ENCODE measurements at places on chromosomes 16 and 17. TPM values are rescaled to one million over a fixed set of nuclear protein-coding genes. Genes with fewer than 3 reads are reported as not detected.

DNA sequence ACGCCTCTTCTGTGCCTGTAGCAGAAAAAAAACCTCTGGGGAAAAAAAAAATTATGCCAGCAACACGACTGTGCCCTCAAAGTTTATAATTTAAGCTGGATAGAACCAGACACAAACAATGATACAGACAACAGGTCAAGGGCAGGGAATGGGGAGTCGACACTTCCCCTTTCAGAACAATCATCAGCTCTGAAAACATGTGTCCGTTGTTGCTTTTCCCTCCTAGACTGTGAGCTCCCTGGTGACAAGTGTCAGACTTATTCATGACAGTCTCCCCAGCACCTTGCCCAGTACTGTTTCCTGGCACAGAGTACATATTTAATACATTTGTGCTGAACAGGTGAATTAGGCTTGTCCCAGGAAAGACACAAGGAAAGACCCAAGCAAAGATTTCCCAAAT lies 178.3 kb downstream of the SOX9 start:
- no peak overlapping the region for H3K4me3 ChIP-seq
- H3K27me3 ChIP-seq: peaks cover 2% of the 10 kb centered on the region
- no peak for DNase-seq
- peaks cover 2% of the 10 kb centered on the region for H3K4me1 ChIP-seq

- no peaks in the 10 kb centered on the region for H3K4me1 ChIP-seq
- no peak for DNase-seq
- no peak overlapping the region for H3K27ac ChIP-seq
Measured at GRCh38 chr16:64993464-64993863, 128.4 kb downstream of the CDH11 start.

DNA sequence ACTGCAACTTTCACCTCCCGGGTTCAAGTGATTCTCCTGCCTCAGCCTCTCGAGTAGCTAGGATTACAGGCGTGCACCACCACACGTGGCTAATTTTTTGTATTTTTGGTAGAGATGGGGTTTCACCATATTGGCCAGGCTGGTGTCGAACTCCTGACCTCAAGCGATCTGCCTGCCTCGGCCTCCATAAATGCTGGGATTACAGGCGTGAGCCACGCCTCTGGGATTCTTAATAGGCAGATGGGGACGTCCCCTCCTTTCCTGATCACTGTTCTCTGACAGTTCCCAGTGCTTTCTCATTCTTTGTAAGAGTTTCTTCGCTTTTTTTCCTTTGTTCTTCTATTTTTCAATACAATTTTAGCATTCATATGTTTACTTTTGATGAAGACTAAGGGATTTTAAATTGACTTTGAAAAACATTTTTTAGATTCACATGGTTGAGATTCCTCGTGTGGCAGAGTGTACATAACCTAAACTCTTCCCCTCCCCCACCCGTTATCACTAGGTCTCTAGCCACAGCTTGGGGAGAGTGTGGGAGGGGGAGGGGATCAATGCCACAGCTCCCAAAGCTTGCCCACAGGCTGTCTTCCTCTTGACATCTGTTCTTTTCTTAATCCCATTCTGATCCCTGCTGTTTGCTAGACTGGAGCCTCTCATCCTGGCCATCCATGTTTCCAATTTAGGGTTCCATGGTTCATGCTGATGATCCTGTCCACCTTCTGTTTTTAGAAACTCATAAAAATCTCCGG lies 11.0 kb downstream of the ADORA2B start:
- H3K27ac ChIP-seq: peak overlapping the region; percentile 85
- peaks cover 28% of the 10 kb centered on the region for H3K4me1 ChIP-seq
- peak; percentile 58 for DNase-seq
- H3K4me3 ChIP-seq: peak overlapping the region; percentile 70

GRCh38 chr16:1673424-1674151 lies 4.5 kb upstream of the JPT2 start:
- DNase-seq: no peak
- H3K36me3 ChIP-seq: peaks cover 5% of the 10 kb centered on the region
- H3K4me1 ChIP-seq: no peaks in the 10 kb centered on the region
- no peak overlapping the region for H3K27ac ChIP-seq
- H3K27me3 ChIP-seq: peaks cover 13% of the 10 kb centered on the region

GRCh38 chr16:62225675-62226074 lies 189.4 kb upstream of the CDH8 start:
- H3K4me1 ChIP-seq: no peaks in the 10 kb centered on the region
- H3K27ac ChIP-seq: no peak overlapping the region
- peak; percentile 81 for DNase-seq
- H3K27me3 ChIP-seq: no peaks in the 10 kb centered on the region

DNA sequence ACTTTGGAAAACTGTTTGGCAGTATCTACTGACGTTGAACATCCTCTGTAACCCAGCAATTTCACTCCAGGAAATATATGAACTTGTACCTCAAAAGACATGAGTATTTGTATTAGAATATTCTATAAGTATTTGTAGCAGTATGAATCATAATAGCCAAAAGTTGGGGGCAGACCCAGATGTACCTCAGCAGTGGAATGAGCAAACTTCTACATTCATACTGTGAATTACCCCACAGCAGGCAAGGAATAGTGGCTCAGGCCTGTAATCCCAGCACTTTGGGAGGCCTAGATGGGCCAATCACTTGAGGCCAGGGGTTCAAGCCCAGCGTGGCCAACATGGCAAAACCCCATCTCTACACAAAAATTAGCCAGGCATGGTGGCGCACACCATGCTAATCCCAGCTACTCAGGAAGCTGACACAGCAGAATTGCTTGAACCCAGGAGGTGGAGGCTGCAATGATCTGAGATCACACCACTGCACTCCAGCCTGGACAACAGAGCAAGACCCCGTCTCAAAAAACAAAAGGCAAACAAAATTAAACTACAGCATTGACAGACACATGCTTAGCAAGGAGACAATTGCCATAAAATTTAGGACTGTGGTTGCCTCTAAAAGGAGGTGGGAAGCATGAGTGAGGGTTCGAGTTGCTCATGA lies 11.2 kb upstream of the HELZ start:
- no peak overlapping the region for H3K27ac ChIP-seq
- H3K4me1 ChIP-seq: no peaks in the 10 kb centered on the region
- no peaks in the 10 kb centered on the region for H3K36me3 ChIP-seq
- H3K4me3 ChIP-seq: no peak overlapping the region
- DNase-seq: no peak

- peaks cover 4% of the 10 kb centered on the region for H3K27me3 ChIP-seq
- peak overlapping the region; percentile 67 for H3K4me3 ChIP-seq
Measured at GRCh38 chr16:85062323-85062722, 34.7 kb downstream of the KIAA0513 start.

- peaks cover 20% of the 10 kb centered on the region for H3K27me3 ChIP-seq
- H3K36me3 ChIP-seq: no peaks in the 10 kb centered on the region
- no peak overlapping the region for H3K27ac ChIP-seq
Measured at GRCh38 chr16:56607675-56608042, 725 bp upstream of the MT2A start.

GRCh38 chr17:17580662-17581470 lies 10.6 kb downstream of the PEMT start:
- no peak overlapping the region for H3K27ac ChIP-seq
- peak overlapping the region; percentile 34 for H3K4me3 ChIP-seq
- H3K4me1 ChIP-seq: peaks cover 14% of the 10 kb centered on the region
- peaks cover 7% of the 10 kb centered on the region for H3K27me3 ChIP-seq

GRCh38 chr16:66902648-66903543 lies 15.8 kb downstream of the CDH16 start:
- DNase-seq: no peak
- H3K4me3 ChIP-seq: no peak overlapping the region
- H3K4me1 ChIP-seq: peaks cover 22% of the 10 kb centered on the region
- no peaks in the 10 kb centered on the region for H3K36me3 ChIP-seq
- H3K27me3 ChIP-seq: peaks cover 9% of the 10 kb centered on the region
- H3K27ac ChIP-seq: no peak overlapping the region

- H3K36me3 ChIP-seq: no peaks in the 10 kb centered on the region
- no peak for DNase-seq
- H3K4me3 ChIP-seq: no peak overlapping the region
- H3K4me1 ChIP-seq: no peaks in the 10 kb centered on the region
- H3K27me3 ChIP-seq: no peaks in the 10 kb centered on the region
- H3K27ac ChIP-seq: no peak overlapping the region
Measured at GRCh38 chr17:9875441-9875840, 29.6 kb downstream of the RCVRN start.

DNA sequence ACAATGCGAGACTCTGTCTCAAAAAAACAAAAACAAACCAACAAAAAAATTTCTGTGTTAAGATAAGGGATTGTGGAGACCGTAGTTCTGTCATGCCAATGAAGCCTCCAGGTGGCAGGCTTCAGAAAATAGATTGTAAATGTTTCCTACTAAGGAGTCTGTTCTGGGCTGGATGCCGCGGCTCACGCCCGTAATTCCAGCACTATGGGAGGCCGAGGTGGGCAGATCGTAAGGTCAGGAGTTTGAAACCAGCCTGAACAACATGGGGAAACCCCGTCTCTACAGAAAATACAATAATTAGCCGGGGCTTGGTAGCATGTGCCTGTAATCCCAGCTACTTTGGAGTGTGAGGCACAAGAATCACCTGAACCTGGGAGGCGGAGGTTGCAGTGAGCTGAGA lies 4.4 kb upstream of the SNX29 start:
- H3K27ac ChIP-seq: no peak overlapping the region
- H3K4me1 ChIP-seq: peaks cover 10% of the 10 kb centered on the region
- no peak overlapping the region for H3K4me3 ChIP-seq
- peaks cover 3% of the 10 kb centered on the region for H3K27me3 ChIP-seq

GRCh38 chr16:4273858-4274311 lies 1.1 kb upstream of the TFAP4 start:
- peak; percentile 74 for DNase-seq
- H3K27ac ChIP-seq: peak overlapping the region; percentile 95

GRCh38 chr16:68283801-68284598 lies 19.7 kb downstream of the SLC7A6 start:
- H3K4me3 ChIP-seq: no peak overlapping the region
- peak overlapping the region; percentile 6 for H3K27ac ChIP-seq
- H3K27me3 ChIP-seq: peaks cover 4% of the 10 kb centered on the region
- H3K36me3 ChIP-seq: peaks cover 9% of the 10 kb centered on the region
- DNase-seq: no peak

GRCh38 chr16:30472328-30472942 lies at the start of gene ITGAL:
ITGAL (plus strand) TSS chr16:30472742; CDS start chr16:30472838, 96 bp downstream.
- no peak for DNase-seq
- no peak within 1 kb of the TSS for H3K4me3 ChIP-seq
- H3K36me3 ChIP-seq: no peaks in the 10 kb centered on the region
- no peaks in the 10 kb centered on the region for H3K4me1 ChIP-seq
- no peak within 1 kb of the TSS for H3K27ac ChIP-seq
- no peaks in the 10 kb centered on the region for H3K27me3 ChIP-seq

DNA sequence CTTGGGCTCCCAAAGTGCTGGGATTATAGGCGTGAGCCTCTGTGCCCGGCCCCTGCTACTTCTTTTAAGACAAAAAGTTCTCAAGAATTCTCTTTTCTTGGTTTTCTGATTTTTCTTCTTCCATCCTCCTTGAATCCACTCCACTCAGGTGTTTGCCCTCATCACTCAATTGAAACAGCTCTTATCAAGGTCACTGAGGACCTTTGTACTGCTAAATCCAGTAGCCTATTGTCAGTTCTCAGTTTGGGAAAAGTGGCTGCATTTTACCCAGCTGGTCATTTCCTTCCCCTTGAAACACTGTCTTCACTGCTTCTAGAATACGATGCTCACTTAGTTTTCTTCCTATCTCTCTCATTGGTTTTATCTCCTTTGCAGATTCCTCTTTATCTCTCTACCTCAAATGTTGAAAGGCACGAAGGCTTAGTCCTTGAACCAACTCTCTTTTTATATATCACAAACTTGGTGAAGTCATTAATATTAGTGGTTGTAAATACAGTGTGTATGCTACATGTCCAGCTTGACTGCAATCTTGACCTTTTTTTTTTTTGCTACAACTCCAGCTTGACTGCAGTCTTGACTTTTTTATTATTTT lies 29.8 kb downstream of the ZNRF1 start:
- H3K4me1 ChIP-seq: no peaks in the 10 kb centered on the region
- H3K27ac ChIP-seq: no peak overlapping the region
- H3K36me3 ChIP-seq: no peaks in the 10 kb centered on the region

MXRA7 gene
- 236 TPM for total RNA-seq

KRT33B gene
- 0.61 TPM for total RNA-seq

KCNG4 gene
- not detected for total RNA-seq

GAS2L2 gene
- 0.27 TPM for total RNA-seq

MPV17L gene
- 0.34 TPM for total RNA-seq

MLYCD gene
- 9.5 TPM for total RNA-seq

RHBDL1 gene
- 8.2 TPM for total RNA-seq

PMFBP1 gene
- 13.1 TPM for total RNA-seq

GAST gene
- not detected for total RNA-seq

OR3A1 gene
- 0.59 TPM for total RNA-seq

HBZ gene
- not detected for total RNA-seq

PRR15L gene
- not detected for total RNA-seq

THUMPD1 gene
- 30.1 TPM for total RNA-seq

JUP gene
- total RNA-seq: 252 TPM

BICDL2 gene
- not detected for total RNA-seq

All from glutamatergic neuron (in vitro differentiated cells).